ENCODE measurements at places on chromosomes 5 and 9.

GRCh38 chr5:58800356-58800755 lies 217.5 kb downstream of the RAB3C start:
- DNase-seq = no peak

DNA sequence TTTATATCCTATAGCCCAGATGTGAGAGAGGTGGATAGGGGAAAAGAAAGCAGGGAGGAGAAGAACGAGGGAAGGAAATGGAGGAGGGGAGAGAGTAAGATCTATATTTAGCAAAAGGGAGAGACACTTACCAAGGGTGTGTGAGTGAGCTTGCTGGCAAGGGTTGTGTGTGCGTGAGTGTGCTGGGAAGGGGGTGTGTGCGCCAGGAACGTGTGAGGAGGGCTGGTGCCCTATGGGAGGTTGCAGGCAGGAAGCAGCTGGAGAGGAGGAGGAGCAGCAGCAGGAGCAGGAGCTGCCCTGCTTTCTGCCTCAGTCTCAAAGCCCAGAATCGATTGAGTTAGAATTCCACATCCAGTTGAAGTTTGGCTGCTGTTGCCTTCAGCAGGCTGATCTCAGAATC lies 148.3 kb upstream of the RUSC2 start:
- DNase-seq = no peak

GRCh38 chr5:60872892-60873291 lies 28.8 kb upstream of the ELOVL7 start:
- DNase-seq = no peak

DNA sequence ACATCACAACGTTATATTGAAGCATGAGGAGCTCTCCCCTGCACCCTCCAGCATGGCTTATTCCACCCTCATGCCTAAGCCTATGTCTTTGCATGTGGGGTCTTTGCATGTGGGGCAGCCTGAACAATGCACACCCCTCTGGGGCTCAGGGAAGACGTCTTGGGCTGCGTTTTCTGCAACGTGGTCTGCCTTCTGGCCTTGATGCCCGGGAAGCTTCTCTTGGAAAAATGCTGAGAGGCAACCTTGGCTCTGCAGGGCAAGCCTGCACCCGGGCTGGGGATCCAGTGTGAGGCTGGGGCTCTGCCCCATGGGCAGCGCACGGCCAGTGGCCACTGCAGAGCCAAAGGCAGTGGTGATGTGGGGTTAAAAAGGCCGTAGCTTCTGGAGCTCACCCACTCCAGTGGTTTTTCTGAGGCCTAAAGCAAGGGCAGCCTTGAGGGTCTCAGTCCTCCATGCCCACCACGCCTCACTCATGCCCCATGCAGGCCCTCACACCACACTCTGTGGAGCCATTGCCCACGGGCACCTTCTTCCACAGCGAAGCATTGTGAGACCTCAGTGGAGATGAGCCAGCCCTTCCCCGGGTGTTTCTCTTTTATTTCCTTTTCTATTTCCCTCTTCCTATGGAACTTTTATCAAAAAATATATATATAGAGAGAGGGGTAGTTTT lies 112.2 kb downstream of the MRPL36 start:
- DNase-seq = no peak

- DNase-seq = no peak
These were observed 68.2 kb downstream of the TLE1 start for GRCh38 chr9:81621118-81621517.
